NCI-H748 treated with DMSO at 0.1 percent for 48 hours (cell line): ENCODE measurements at places on chromosomes 12 and 14.

DNA sequence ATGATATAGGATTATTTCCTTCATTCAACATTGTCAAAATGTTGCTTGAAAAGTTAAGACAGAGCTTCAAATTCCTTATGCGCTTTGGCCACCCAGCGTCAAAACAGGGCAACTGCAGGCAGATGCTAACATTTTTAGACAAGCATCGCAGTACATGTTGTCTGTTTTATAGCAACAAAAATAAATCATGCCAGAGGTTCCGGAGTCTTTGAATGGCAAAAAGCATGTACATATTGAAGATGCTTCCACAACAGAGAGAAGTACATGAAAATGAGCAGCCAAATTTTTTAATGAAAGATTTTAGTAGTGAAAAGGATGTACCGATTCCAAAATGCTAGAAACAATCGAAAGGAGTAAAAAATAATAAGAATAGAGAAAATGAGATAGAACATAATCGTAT, 49.8 kb upstream of the USP15 start:
- no peak for DNase-seq

- peak; percentile 73 for DNase-seq
Observed at GRCh38 chr12:85814071-85814470, 22.1 kb downstream of the RASSF9 start.

GRCh38 chr12:49980501-49981349, 8.0 kb downstream of the AQP6 start:
- DNase-seq = no peak

GRCh38 chr14:23544511-23545447, 6.8 kb downstream of the ZFHX2 start:
- DNase-seq = peak; percentile 88

GRCh38 chr12:1934831-1935230, 16.4 kb upstream of the CACNA2D4 start:
- DNase-seq = no peak

- DNase-seq = no peak
Observed at GRCh38 chr12:89391726-89392336, 39.5 kb upstream of the DUSP6 start.

GRCh38 chr14:90093942-90094595, 32.3 kb downstream of the KCNK13 start:
- DNase-seq = no peak

- DNase-seq = no peak
Observed at GRCh38 chr14:101226265-101226602, 322.7 kb upstream of the RTL1 start.

- no peak for DNase-seq
Observed at GRCh38 chr14:97162621-97163020, 365.4 kb downstream of the VRK1 start.

DNA sequence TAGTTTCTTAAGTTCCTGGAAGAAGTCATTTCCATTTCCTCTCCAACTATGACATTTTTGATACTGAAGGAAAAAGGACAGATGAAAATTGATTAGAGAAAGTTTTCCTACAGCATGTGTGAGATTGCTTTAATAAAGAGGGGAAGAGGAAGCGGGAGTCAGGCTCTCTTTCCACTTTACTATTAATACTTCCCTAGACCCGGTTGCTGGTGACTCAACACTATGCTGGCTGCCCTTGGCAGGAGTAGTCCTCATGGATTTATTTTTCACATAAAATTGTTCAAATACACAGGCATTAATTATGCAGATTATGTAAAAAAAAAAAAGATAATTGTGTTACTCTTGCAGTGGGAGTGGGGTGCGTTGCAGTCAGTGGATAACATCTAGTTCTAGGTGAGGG, 293.4 kb downstream of the EGLN3 start:
- no peak for DNase-seq

- no peak for DNase-seq
Observed at GRCh38 chr12:108955225-108955835, 65.5 kb downstream of the SVOP start.

DNA sequence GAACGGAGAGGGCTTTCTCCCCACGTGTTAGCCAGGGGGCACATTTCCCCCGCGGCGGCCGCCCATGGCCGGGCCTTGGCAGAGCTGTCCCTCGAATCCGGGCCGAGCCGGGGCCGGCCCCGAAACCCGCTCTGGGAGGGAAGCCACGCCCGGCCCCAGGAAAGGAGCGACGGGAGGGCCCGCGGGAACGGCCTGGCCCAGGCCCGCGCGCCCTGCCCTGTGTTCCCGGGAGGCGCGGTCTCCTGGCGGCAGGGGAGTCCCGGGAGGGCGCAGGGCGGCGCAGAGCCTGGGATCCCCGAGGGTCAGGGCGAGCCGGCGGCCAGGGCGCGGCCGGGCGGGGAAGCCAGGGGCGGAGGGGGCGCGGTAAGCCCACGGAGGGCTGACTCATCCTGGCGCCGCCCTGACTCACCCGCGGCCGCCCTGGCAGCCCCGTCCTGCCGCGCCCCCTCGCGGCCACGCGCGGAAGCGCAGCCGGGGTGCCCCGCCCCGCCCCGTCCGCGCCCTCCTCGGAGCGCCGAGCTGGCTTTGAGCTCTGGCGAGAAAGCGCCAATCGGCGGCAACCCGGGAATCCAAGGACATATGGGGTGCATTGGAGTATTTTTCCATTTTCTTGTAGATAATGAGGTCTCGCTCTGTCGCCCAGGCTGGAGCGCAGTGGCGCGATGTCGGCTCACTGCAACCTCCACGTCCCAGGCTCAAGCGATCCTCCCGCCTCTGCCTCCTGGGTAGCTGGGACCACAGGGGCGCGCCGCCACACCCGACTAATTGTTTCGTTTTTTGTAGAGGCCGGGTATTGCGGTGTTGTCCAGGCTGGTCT, 31.8 kb upstream of the PLEKHG6 start:
- DNase-seq = no peak

DNA sequence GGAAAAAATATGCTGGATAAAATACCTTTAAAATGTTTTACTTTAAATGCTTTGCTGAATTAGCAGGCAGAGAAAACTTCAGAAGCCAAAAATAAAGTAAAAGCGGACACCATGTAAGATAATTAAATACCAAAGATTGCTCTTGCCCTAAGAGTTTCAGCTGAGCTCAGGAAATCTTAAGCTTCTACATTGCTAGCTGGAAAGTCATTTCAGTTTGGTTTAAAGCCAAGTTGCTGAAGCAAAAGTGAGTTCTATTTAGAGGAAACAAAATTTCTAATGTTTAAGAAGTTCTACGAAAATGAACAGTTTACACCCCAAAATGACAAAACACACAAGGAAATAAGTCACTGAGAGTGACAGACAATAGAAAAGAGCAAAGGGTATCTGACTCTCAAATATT, 310.0 kb downstream of the ADAMTS20 start:
- no peak for DNase-seq

GRCh38 chr12:73950507-73950906, 587.1 kb upstream of the ATXN7L3B start:
- no peak for DNase-seq

GRCh38 chr14:94388384-94389103, at the start of gene SERPINA1:
Gene SERPINA1 (minus strand): TSS chr14:94388602. CDS start chr14:94383237, 5,365 bp downstream.
- DNase-seq = no peak

- no peak for DNase-seq
Observed at GRCh38 chr12:117006333-117006732, 92.9 kb downstream of the TESC start.

DNA sequence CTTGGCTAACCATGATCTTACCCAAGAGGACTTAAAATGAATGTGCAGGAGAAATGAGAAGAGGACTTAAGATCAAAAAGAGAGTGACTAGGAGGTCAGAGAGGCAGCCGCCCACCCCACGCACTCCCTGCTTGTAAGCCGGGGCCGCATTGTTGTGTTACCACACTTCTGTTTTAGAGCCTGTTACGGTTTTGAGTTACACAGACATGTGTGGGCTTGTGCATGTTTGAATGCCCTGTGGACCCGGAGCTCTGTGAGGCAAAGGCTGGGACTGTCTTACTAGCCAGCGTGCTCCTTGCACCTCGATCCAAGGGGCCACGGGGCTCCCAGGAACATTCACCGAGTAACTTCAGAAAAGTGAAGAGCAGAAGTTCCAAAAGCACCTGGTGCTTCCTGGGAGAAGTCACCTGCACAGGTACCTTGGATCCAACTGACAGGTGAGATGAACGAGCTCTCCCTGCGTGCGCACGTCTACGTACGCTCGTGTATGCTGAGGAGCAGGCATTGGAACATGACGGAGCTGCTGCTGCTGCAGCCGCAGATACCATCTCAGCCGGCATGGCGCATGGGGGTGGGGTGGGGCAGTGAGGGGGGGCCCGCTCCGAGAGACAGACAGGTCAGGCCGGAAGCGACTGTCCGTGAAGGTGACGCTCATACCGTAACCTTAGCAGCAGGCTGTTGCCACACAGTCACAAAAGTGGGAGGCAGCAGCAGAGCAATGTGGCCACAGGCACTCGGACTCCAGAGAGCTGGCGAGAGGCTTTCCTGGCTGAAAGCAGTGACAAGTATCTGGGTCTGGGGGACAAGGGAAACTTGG, 23.7 kb downstream of the SFSWAP start:
- no peak for DNase-seq

DNA sequence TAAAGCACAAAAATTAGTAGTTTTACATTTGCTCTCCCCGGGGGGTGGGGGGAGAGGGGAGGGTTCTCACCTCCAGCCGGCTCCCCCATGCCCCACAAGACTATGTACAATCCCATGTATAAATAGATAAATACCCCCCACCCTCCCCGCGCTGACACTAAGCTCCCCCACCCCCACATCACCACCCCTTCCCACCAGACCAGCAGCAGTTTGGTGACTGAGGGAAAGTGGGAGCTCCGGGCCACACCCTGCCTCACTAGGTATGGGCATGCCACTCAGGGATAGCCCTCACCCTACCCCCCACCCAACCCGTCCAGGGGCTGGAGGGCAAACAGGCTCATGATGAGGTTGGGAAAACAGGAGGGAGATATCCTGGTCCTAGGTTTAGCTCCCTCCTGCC, 1.9 kb upstream of the PRKAG1 start:
- no peak for DNase-seq

- DNase-seq = no peak
Observed at GRCh38 chr12:83528571-83528970, 841.9 kb downstream of the TMTC2 start.

- DNase-seq = no peak
Observed at GRCh38 chr14:102810523-102810922, 33.3 kb downstream of the TRAF3 start.

DNA sequence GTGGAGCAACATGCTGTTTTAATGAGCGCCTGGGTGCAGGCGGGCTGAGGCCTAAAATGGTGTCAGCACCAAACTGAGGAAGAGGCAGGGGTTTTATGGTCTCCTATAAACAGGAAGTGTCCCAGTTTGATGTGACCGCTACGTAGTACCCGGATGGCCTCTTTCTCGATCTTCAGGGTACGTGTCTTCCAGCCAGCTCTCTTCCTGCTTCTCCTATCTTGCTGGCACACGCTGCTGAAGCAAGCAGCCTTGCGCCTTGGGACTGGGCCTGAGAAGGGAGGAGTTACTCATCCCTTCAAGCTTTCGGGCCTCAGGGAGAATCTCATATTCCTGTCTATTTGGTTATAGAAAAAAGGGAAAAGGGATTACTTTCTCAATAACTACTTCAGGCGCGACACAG, 28.2 kb upstream of the RNASE1 start:
- no peak for DNase-seq

DNA sequence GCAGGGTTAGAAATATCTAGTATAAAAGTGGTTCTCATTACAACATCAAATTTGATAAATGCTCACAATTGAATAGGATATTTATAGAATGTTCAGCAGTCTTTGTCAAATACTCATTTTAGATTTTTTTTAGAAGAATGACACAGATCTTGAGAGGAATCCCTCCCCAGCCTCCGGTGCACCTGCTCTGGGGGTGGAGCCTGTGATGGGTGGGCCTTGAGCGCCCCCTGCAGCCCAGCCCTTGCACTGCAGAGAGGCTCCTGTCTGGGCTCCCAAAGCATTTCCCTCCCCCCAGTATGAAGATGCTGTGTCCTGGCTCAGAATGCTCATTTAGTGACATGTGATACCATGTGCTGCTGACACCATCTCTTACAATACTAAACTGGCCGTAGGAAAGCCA, 792.3 kb downstream of the TMEM121 start:
- DNase-seq = no peak

DNA sequence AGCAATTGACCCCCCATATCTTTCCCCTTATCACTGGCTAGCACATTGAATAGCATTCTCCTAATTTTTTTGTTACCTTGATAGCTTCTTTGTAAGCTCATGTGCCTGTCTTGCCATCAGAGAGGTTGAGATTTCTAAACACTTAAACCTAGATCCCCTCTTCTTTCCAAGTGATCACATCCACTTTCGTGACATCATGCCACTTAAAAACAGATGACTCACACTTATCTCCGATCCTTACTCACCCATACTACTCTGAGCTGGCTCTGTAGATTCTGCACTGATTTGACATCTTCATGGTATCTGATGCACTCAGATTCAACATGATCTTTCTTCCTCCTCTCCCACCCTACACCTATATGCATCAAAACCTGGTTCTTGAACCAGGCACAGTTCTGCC, 10.5 kb downstream of the GPR137C start:
- DNase-seq = no peak

- DNase-seq = no peak
Observed at GRCh38 chr12:131123817-131124216, 170.1 kb downstream of the ADGRD1 start.

GRCh38 chr12:106308121-106308520, 5.6 kb downstream of the TCP11L2 start:
- no peak for DNase-seq

GRCh38 chr12:77489331-77489970, 341.2 kb upstream of the NAV3 start:
- DNase-seq = no peak

DNA sequence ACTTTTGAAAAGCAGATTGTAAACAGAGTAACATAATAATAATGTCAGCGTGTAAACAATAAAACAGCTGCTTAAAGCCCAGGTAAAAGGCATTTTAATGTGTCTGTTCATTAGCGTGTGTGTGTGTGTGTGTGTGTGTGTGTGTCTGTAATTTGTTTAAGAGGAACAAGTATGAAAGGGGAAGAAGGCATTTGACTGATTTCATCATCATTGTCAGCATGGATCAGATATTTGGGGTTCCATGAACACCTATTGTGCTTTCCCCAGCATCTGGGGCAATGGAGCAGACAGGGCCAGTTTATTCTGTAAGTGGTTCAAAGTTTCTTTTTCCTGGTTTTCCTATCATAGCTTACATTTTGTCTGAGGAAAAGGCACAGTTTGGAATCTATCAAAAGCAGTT, 28.9 kb downstream of the SLC25A21 start:
- no peak for DNase-seq
